ENCODE measurements at places on chromosomes 5 and 9.
A peak's percentile ranks its signal among the peaks of the same experiment; 100 is the strongest.

DNA sequence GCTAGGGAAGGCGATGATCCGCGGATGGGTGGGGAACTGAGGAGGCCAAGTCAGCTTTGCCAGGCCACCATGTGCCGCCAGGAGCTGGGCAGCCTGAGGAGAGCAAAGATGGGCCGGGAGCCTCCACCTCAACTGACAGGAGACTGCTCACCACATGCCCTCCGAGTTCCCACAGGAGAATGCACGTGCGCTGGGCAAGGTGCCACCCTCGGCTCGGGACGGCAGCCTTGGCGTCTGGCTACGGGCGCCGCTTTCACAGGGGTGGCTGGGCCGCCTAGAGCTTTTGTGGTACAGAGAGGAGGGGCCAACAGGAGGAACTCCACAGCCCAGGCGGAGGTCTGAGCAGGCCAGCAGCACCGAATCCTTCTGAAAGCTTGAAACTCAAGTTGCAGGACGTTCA is 5.3 kb upstream of the TBC1D9B start:
- DNase-seq, result no peak

- no peak for DNase-seq
Observed at GRCh38 chr5:173890195-173890991, 2.2 kb downstream of the CPEB4 start.

DNA sequence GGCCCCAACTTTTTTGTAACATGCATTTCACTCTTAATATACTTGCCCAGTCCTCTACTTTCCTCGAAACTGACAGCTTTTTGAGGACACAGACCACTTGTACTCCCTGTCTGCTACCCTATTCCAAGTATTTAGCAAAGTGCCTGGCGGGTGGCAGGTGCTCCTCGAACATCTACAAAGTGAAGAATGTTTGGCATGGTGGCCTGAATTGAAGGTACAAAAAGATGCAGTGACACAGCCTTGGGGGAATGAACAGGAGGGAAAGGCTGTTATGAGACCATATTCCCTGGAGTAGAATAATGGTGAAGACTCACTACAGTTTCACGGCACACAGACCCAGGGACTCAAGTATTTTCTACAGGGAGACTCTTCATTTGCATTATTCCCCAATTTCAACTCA is 590.9 kb downstream of the PRELID2 start:
- DNase-seq, result no peak

- no peak for DNase-seq
Observed at GRCh38 chr5:129112295-129112694, 17.7 kb downstream of the ISOC1 start.

GRCh38 chr5:137264573-137264972 is 234.6 kb downstream of the SPOCK1 start:
- DNase-seq, result no peak

- no peak for DNase-seq
Observed at GRCh38 chr5:178237431-178238312, 5.1 kb upstream of the PHYKPL start.

DNA sequence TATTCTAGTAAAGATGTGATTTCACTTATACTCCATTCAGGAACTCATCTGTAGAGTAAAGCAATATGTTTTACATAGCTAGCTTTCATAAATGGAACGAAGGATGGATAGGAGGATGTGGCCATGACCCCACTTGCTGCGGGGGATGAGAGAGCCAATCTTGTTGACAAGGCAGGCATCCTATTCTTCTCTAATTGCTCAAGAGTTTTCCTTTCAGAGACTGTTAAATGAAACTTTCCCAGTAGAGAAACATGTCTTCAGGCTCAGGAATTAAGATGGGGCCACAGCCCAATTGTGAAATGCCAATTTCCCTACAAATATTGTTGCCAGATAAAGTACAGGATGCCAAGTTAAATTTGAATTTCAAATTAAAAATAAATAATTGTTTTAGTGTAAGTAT is 196.2 kb upstream of the TUT7 start:
- DNase-seq, result no peak

DNA sequence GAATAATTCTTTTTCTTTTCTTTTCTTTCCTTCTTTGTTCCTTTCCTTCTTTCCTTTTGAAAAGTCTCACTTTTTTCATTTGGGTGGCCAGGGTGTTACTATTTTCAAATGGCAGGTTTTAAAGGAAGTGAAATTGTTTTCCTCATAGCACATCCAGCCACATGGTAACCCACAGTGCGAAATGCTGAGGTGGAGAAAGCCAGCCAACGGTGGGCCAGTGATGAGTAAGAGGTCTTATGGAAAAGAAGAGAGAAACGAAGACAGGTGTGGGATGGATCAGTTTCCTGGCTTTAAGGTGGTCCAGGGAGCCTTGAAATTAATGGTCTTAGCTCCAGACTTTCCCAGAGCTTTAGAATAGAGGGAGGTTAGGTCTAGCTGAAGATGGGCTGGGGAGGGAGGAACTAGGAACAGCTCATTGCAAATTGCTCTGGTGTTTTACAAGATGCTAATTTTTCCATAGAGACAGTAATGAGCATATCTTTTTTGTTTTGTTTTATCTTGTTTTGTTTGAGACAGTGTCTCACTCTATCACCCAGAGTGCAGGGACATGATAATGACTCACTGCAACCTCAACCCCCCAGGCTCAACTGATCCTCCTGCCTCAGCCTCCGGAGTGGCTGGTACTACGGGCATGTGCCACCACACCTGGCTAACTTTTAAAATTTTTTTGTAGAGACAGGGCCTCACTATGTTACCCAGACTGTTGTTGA is 17.8 kb downstream of the ITK start:
- peak; percentile 14 for DNase-seq

- DNase-seq, result no peak
Observed at GRCh38 chr9:134614256-134614655, 27.3 kb upstream of the COL5A1 start.

- DNase-seq, result no peak
Observed at GRCh38 chr5:102314328-102314727, 18.2 kb upstream of the SLCO4C1 start.

- DNase-seq, result no peak
Observed at GRCh38 chr9:91680998-91681397, 257.4 kb upstream of the NFIL3 start.

- DNase-seq, result no peak
Observed at GRCh38 chr5:6788956-6789649, 75.9 kb downstream of the TENT4A start.

GRCh38 chr5:61744690-61745619 is 412.9 kb downstream of the ZSWIM6 start:
- DNase-seq, result no peak

DNA sequence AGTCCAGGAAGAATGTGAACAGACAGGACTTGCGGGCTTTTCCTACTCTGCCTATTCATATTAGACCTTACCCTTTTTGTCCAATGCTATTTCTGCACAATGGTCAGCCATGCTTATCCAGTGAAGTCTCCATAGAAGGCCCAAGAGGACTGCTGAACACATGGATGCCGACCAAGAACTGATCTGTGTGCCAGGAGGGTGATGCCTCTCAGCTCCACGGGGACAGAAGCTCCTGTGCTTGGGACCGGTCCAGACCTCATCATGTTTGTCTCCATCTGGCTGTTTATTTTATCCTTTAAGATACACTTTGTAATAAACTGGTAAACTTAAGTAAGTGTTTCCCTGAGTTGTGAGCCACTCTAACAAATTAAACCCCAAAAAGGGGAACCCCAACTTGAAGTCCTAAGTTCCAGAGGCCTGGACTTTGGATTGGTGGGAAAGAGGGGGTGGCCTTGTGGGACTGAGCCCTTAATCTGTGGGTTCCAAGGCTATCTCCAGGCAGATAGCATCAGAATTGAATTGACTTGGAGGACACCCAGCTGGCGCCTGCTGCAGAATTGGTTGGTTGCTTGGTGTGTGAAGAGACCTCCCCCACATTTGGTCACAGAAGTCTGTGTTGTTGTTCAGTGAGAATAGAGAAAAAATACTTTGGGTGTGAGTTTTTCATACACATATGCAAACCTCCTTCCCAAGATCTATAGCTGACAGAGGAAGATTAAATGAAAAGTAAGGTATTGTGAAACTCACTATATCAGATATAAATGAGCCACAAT is 57.9 kb upstream of the ANKH start:
- no peak for DNase-seq

GRCh38 chr9:21687351-21687750 is 115.1 kb upstream of the MTAP start:
- no peak for DNase-seq

GRCh38 chr5:180142021-180142765 is 66.8 kb downstream of the RASGEF1C start:
- DNase-seq, result no peak

DNA sequence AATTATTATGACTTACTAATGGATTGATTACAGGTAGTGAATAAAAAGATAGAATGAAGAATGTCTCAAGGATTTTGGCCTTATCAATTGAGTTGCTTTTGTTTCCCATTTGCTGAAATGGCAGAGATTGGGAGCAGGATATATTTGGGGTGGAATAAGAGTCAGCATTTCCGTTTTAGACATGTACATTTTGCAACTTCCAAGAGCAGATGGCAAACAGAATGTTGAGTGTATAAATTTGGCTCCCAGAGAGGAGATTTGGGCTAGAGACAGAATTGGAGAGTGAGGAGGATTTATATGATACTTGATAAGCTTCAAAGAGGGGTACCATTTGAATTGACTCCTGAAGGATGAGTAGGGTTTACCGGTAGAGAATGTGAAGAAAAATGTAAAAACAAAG is 437.9 kb upstream of the PAPPA start:
- DNase-seq, result no peak

GRCh38 chr5:54995168-54995567 is 9.8 kb upstream of the ESM1 start:
- DNase-seq, result no peak

DNA sequence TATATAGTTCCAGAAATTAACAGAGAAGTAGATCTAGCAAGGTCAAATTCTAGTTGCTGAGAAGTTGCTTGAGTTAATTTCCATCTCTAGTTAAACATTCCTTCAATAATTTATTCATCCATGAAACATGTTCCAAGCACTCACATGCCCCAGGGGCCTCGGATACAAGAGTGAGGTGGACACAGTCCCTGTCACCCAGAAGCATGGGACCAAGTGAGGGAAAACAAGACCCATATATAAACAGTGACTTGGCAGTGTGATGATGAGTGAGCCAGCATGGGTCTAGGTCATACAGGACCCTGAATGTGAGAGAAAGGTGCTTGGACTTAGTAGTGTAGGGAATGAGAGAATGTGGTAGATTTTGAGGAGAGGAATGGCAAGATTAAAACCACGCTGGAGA is 216.9 kb downstream of the TTLL11 start:
- DNase-seq, result no peak

DNA sequence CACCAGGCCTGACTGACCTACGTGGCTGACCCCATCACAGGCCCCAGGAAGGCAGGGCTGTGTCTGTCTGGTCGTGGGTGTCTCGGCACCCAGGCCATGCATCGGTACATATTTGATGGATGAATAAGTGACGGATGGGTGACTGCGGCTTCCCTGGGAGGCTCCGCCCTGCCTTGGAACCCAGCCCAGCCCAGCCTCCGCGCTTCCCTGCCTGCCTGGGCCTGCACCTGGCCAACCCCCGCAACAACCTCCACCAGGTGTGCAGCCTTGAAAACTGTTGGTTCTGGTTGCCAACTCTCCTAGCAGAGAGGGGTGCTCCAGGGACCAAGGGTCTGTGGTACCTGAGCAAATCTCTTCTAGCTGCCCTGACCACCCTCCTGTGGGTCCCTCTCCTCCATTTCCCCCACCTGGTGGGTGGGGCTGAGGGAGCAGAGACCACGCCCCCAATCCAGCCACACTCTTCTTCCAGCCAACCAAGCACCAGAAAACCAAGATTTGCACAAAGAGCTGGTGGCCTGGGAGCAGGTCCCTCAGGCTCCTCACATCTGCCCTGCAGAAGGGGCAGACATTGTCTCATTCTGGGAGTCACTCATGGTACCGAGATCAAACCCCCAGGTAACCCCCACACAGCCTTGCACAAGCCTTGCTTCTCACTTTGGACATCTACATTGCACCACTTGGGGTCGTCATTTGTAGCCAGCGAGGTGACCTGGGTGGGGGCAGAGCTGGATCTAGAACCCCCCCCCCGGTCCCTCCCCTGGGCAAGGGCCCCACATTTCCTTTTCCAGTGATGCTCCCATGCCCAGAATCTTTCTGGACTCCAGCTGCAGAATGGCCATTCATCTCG is 100.6 kb upstream of the IER5L start:
- DNase-seq, result no peak
